ENCODE measurements at places on chromosomes 2 and 18.

DNA sequence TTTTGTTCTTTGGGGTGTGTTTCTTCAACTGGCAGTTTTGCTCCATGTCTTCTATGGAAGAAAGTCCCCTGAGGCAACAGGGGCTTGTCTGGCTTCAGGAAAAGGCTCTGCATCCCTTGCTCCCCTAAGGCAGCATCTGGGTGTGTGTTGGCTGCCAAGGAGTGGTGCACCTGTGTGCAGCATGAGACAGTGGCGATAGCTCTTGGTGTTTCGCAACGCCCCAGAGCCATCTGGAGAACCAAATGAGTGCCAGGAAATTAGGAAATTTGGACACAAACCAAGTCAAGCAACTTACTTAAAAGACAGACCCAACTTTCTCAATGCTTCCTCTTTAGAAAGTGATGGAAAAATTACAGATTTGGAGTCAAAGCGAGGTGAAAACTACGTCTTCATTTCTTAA, 1044.4 kb upstream of the CNTNAP5 start:
- H3K4me1 ChIP-seq, result no peaks in the 10 kb centered on the region
- no peak for DNase-seq
- no peaks in the 10 kb centered on the region for H3K36me3 ChIP-seq
- H3K4me3 ChIP-seq, result no peak overlapping the region
- no peaks in the 10 kb centered on the region for H3K27me3 ChIP-seq
- no peak overlapping the region for H3K27ac ChIP-seq

GRCh38 chr18:44630118-44630517, 50.6 kb upstream of the SETBP1 start:
- H3K4me1 ChIP-seq, result peaks cover 4% of the 10 kb centered on the region
- H3K27me3 ChIP-seq, result peaks cover 9% of the 10 kb centered on the region
- no peaks in the 10 kb centered on the region for H3K36me3 ChIP-seq
- no peak for DNase-seq
- no peak overlapping the region for H3K27ac ChIP-seq
- no peak overlapping the region for H3K4me3 ChIP-seq

DNA sequence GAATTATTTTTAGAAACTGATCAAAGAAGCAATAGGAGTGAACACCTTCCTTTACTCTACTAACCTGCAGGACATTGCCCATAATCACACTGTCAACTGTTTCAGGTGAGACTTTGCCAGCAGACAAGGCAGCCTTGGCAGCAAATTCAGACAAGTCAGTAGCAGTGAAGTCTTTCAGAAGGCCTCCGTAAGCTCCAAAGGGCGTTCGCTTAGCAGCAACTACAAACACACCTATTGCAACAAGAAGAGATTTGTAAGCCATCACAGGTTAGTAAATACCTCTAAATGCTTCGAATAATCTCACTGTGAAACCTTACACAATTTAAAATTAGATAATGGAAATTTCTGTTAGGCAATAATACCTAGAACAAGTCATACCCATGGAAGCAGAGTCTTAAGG, 10.7 kb downstream of the ACAA2 start:
- H3K36me3 ChIP-seq, result peaks cover 32% of the 10 kb centered on the region
- no peak overlapping the region for H3K4me3 ChIP-seq
- H3K27me3 ChIP-seq, result no peaks in the 10 kb centered on the region
- DNase-seq, result no peak
- peaks cover 15% of the 10 kb centered on the region for H3K4me1 ChIP-seq

DNA sequence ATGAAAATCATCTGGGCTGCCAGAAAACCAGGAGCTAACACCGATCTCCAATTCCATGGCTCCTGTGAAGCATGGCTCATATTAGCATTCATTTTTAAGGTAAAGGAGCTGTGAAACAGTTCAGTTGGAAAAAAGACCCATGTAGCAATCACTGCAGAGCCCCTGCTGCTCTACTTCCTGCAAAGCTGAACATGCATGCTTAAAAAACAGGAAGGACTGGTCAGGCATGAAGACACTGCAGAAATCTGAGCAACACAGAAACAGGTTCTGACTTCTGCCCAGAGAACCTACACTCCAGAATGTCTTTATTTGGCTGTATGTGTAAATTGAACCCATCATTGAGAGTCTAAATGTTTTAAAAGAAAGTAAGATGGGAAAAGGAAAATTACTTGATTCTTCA, 950.6 kb downstream of the DCDC2C start:
- H3K4me3 ChIP-seq, result no peak overlapping the region
- H3K36me3 ChIP-seq, result no peaks in the 10 kb centered on the region
- no peak for DNase-seq
- H3K27me3 ChIP-seq, result no peaks in the 10 kb centered on the region
- no peak overlapping the region for H3K27ac ChIP-seq

GRCh38 chr18:49412679-49413078, 47.8 kb downstream of the DYM start:
- H3K27me3 ChIP-seq, result no peaks in the 10 kb centered on the region
- no peak for DNase-seq
- peak overlapping the region; percentile 72 for H3K27ac ChIP-seq
- H3K4me1 ChIP-seq, result peaks cover 45% of the 10 kb centered on the region
- H3K36me3 ChIP-seq, result peaks cover 30% of the 10 kb centered on the region

DNA sequence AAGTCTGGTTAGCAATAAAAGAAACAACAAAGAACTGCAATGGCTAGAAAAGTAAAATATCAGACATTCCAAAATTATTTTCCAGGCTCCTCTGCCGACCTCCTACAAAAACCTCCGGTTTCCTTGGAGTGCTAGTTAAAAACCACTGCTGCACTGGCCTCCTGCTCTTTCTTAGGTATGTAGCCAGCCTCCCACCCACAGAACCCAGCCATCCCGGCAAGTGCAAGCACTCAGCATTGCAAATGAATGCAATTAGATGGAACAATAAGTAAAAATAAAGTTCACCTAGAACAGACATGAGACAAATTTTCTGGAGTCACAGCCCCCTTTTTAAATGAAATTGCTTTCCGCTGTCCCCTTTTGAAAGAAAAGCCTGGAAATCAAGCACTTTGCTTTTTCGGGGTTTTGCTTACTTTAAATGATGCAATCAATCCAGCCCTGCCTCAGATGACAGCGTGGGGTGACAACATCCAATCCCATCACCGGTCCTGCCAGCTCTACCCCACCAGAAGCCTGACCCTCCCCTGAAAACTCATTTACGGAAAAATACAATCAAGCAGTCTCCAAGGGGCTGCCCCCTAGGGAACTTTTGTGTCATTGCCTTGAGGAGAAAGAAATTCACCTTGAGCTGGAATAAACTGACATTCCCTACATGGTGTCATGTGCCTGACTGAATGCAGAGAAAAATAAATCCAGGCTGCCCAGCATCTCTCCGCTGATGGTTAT, 199.8 kb downstream of the EPHA4 start:
- H3K4me3 ChIP-seq, result no peak overlapping the region
- H3K27me3 ChIP-seq, result peaks cover 5% of the 10 kb centered on the region
- H3K27ac ChIP-seq, result no peak overlapping the region
- DNase-seq, result no peak

GRCh38 chr2:121502246-121502645, 28.4 kb upstream of the RNU4ATAC start:
- no peak overlapping the region for H3K4me3 ChIP-seq
- no peak for DNase-seq
- no peaks in the 10 kb centered on the region for H3K27me3 ChIP-seq
- H3K27ac ChIP-seq, result no peak overlapping the region
- peaks cover 86% of the 10 kb centered on the region for H3K36me3 ChIP-seq
- peaks cover 52% of the 10 kb centered on the region for H3K4me1 ChIP-seq

- peaks cover 40% of the 10 kb centered on the region for H3K36me3 ChIP-seq
- no peaks in the 10 kb centered on the region for H3K27me3 ChIP-seq
These were observed 18.6 kb downstream of the CDCA7 start for GRCh38 chr2:173373290-173373689.

Data from activated T-cell treated with anti-CD3 and anti-CD28 coated beads, Interleukin-2, amount 50 U/mL, for 24 hours (primary cell).